ENCODE measurements at places on chromosomes 4 and X.

GRCh38 chr4:96326846-96327245, 487.0 kb downstream of the PDHA2 start:
- no peak for DNase-seq

GRCh38 chr4:88965053-88965452, 91.9 kb downstream of the FAM13A start:
- no peak for DNase-seq

DNA sequence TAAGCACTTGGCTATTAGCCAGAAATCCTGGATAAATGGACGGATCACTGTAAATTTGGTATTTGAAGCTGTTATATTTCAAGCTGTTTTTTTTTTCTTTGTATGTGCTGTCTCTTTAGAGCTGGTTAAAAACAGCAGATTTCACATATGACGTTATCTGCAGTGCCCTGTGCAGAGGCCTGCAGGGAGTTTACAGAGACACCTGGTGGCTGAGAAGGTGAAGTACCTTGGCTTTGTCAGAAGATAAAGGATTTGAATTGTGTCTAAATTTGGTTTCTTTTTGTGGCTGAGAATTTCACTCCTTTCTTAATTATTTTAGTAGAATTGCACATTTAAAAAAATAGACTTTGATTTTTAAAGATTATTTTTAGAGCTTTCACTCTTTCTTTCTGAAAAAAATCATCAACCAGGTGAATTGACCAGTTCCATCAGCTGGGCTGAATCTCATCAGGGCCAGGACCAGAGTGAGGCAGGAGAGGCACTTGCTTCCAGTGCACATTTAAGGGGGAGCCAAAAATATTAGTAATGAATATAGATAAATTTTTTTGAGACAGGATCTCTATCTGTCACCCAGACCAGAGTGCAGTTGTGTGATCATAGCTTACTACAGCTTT, 9.6 kb upstream of the CHRNA9 start:
- no peak for DNase-seq

DNA sequence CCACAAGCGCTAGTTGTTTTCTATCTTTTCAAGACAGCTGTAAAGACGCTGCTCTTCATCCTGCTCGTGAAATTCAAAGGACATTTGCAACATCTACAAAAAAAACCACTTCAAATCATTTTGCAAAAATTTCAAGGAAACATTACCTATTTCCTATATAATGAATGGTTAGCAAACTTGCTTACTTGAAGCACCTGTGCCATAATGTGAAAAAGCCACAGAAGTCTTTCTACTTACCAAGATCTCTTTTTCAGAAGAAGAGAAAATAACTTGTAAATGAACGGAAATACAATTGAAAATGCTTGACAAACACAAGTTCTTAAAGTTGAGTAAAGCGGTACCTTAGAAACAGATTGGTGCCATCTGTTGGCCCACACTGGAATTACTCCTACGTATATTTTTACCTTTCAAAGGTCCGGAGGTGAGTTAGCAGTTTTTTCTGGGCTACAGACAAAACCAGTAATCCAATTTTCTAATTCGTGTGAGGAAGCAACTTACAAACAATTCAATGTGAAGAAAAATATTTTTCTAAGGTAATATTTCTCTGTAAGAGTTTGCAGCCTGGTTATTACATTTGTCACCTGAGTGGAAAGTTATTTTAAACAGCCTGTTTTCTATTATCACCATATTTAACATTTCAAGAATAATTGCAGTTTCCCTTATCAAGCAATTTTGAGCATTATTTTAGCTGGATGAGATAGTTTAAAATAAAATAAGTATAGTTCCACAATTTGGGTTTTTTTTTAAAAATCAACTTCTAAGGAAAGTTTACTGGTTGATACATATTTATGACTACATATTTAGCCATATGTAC, at the start of gene TLR6:
TSS of gene TLR6 (minus strand) at position 294 of the 814 bp plus-strand sequence. CDS start 27,344 bp downstream, outside the sequence.
- DNase-seq = no peak

- no peak for DNase-seq
Observed at GRCh38 chr4:90833706-90834105, 706.5 kb downstream of the CCSER1 start.

- no peak for DNase-seq
Observed at GRCh38 chr4:170017252-170017651, 8.9 kb downstream of the MFAP3L start.

DNA sequence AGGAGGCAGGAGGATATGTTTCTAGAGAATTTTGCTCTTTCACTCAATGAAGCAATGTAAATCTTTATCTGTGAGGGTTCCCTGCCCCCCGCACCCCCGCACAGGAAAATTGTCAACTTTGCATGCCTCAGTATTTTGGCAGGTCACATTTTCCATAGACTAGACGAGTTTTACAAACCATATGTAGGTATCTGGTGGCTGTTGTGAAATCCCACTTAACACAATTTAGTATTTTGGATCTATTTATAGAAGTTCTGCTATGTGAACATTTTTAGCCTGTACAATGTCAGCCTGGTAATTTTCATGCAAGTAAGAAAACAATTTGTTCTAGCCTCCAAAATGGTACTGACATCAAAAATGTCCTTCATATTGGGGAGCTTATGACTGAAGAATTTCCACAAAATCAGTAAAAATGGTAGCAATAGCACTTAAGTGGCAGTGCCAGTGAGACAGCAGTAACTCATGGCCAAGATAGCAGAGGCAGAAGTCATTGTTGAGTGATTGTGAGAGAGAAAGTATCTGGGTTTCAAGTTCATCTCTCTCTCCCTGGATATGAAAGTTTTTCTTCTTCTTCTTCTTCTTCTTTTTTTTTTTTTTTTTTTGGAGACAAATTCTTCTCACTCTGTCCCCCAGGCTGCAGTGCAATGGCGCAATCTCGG, 12.4 kb upstream of the FRYL start:
- DNase-seq = no peak

- DNase-seq = no peak
Observed at GRCh38 chrX:69268611-69269010, 103.4 kb upstream of the PJA1 start.

- DNase-seq = no peak
Observed at GRCh38 chr4:189767941-189768340, 172.7 kb upstream of the FRG1 start.

GRCh38 chrX:9461087-9461486, 3.8 kb upstream of the TBL1X start:
- DNase-seq = no peak

GRCh38 chrX:24767557-24767956, 73.8 kb downstream of the POLA1 start:
- no peak for DNase-seq

DNA sequence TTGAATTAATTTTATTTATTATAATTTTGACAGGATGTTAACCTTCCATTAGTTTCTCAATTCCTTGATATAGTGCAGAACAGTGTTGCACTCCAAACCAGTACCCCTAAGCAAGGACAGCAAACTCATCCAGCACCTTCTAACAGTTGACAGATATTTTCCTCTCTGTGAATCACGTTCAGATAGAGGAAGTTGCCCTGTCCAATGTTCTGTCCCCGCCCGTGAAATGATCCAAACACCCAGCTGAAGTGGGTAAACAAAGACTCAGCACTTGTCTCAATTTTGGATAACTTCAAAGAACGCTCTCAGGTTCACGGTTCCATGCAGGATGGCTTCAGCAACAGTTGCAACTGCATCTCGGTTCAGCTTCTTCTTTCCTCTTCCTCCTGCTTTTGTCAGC, 1240.0 kb upstream of the ADGRL3 start:
- no peak for DNase-seq

DNA sequence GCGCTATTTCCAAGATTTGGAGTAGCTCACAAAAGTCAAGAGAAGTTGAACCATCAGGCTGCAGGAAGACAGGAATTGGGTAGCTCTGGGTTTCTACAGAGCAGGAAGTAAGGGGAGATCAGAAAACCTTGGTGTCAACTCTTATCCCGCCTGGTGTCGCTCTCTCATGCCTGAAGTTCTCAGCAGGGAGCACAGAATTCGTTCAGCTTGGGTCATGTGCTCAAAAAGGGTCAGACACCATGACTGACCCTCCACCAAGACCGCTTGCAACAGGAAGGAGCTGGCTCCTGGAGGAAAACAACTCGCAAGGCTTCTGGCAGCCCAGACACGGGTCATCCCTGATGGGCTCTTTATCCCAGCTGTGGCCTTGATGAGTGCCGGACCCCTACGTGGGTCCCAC, 93.7 kb upstream of the MSX1 start:
- no peak for DNase-seq

- no peak for DNase-seq
Observed at GRCh38 chrX:129556806-129557315, 16.8 kb downstream of the OCRL start.

- DNase-seq = no peak
Observed at GRCh38 chr4:151859641-151860040, 98.8 kb upstream of the GATB start.

GRCh38 chr4:102503831-102504786, 3.0 kb downstream of the NFKB1 start:
- no peak for DNase-seq

GRCh38 chr4:168633064-168633463, 136.2 kb downstream of the PALLD start:
- DNase-seq = no peak

- no peak for DNase-seq
Observed at GRCh38 chr4:98786866-98787265, 128.5 kb upstream of the TSPAN5 start.

DNA sequence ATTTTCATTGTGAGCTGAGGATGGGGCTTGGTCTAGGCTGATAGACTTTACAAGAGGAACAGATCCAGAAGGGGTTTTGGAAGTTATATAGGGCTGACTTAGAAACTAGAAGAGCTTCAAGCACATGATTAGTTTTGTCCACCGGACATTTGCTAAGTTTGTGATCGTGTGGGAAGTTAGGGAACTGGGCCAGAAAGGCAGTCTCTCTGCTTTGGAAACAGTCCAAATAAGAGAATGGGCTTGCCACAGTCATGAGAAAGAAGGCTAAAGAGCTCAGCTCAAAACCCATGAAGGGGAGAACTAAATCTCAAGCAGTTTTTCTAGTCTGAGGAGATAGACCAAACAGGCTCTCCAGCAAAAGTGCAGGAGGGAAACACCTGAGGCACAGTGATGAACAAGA, 67.8 kb downstream of the ZNF674 start:
- DNase-seq = no peak

DNA sequence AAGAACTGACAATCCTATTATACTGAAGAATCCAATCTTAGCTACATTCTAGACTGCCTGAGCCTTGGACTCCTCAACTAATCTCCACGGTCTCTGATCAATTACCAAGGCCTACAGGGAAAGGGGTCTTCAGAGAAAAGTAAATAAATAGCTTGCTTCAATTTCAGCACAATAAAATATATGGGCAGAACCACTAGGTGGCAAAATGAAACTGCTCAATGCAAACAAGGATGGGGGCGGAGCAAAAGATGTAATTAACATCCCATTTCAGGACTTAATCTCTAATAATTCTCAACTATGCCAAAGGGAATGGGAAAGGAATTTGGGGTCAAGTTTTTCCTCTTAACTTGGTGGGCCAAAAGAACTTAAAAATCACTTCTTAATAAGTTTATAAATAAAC, 78.4 kb upstream of the MAP3K15 start:
- no peak for DNase-seq

DNA sequence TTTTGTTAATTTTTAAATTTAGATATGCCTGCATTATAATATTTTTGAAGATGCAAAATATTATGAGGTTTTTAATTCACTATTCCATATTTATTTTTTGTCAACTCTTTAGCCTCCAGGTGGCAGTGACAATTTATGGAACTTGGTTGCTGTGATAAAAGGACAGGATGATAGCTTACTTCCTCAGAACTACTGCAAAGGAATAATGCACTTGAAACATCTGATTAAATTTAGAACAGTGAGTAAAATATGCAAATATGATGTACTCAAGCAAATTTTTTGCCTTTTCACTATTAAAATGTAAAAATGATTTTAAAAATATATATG, 45.1 kb downstream of the SPATA4 start:
- DNase-seq = no peak

- no peak for DNase-seq
Observed at GRCh38 chr4:184655889-184656869, 6.6 kb downstream of the PRIMPOL start.

- no peak for DNase-seq
Observed at GRCh38 chr4:91963486-91963885, 340.3 kb upstream of the GRID2 start.

GRCh38 chr4:7964459-7964858, 24.8 kb upstream of the AFAP1 start:
- DNase-seq = no peak

- DNase-seq = no peak
Observed at GRCh38 chr4:10117359-10118047, 904 bp upstream of the WDR1 start.

DNA sequence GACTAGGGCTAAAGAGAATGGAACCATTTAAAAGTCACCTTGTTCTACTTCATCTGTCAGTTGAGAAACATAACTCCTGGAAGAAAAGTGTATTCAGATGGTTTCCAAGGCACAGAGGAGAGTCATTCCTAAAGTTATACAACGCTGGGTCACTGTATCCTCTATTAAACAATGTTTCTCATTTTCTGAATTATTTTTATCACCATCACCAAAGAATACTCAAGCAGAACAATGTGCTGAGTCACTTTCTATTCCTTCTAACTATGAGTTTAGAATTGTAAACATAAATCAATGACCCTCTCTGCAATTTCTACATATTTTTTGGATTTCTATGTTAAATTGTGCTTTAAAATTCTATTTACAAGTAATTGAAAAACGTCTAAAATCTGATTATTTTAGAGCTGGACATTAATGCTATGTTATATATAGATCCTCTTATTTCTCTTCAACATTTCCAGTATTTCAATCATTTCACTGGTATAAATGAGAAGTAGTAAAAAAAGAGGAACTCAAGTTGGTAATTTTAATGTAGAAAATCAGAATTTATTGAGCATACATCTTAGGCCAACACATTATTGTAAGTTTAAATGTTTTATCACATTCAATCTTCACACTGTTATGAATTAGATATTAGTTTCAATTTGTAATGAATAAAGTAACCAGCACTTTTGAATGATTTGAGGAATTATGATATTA, 7.5 kb downstream of the DTHD1 start:
- no peak for DNase-seq

DNA sequence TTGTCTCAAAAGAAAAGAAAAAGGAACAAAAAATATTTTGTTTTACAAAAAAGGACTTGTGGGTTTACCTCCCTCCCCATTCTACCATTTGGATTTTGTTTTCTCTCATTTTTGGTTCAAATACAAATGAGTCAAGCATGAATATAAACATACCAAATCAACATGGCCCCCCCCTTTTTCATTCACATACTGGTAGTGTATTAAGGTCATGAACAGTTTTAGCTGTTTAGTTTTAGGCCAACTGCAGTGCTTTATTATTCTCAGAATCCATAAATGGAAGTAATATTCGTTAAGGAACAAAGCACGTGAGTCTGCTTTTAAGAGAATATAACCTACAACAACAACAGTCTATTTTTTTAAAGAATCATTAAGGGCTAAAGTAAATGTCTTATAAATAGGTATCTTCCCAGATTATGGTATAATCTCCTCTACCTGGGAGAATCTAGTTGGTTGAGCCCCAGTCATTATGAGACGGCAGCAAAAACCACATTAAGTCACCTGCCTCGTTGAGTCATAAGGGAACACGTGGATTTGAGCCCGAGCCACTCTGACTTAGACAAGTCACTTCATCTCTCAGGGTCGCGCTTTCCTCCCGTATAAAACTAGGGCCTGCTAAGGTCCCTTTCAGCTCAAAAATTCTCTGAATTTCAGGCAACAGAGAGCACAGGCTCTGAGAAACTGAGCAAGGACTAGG, 26.7 kb downstream of the BCLAF3 start:
- no peak for DNase-seq

Data from ascending aorta (tissue), 2 donors.